ENCODE measurements at places on chromosomes 6 and 20. TPM values are rescaled to one million over a fixed set of nuclear protein-coding genes. Genes with fewer than 3 reads are reported as not detected.

Gene GTSF1L
- total RNA-seq: 1.7 TPM

DNA sequence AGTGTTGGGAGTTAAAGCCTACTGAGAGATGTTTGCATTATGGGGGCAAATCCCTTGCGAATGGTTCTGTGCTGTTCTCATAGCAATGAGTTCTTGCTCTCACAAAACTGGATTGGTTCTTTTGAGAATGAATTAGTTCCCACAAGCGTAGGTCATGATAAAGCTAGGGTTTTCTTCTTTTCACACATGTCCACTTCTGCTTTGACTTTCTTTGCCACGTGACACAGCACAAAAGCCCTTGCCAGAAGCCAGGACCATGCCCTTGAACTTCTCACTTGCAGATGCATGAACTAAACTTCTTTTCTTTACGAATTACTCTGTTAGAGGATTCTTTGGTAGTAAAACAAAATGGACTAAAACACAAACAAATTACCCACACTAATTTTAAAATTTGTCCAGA, 922.8 kb downstream of the EPHA7 start:
- H3K27me3 ChIP-seq: no peaks in the 10 kb centered on the region
- H3K27ac ChIP-seq: no peak overlapping the region
- no peaks in the 10 kb centered on the region for H3K4me1 ChIP-seq
- no peaks in the 10 kb centered on the region for H3K36me3 ChIP-seq
- no peak for DNase-seq

- H3K27me3 ChIP-seq: no peaks in the 10 kb centered on the region
- H3K4me3 ChIP-seq: peak within 1 kb of the TSS; percentile 50
- DNase-seq: peak; percentile 66
- H3K4me1 ChIP-seq: no peaks in the 10 kb centered on the region
- no peak within 1 kb of the TSS for H3K27ac ChIP-seq
Observed at GRCh38 chr20:44745598-44746366, at the start of gene KCNK15. Gene KCNK15, plus strand, starts transcription at chr20:44745865. Its CDS starts 46 bp downstream, at chr20:44745911.

Gene ENPP1
- total RNA-seq: not detected

DNA sequence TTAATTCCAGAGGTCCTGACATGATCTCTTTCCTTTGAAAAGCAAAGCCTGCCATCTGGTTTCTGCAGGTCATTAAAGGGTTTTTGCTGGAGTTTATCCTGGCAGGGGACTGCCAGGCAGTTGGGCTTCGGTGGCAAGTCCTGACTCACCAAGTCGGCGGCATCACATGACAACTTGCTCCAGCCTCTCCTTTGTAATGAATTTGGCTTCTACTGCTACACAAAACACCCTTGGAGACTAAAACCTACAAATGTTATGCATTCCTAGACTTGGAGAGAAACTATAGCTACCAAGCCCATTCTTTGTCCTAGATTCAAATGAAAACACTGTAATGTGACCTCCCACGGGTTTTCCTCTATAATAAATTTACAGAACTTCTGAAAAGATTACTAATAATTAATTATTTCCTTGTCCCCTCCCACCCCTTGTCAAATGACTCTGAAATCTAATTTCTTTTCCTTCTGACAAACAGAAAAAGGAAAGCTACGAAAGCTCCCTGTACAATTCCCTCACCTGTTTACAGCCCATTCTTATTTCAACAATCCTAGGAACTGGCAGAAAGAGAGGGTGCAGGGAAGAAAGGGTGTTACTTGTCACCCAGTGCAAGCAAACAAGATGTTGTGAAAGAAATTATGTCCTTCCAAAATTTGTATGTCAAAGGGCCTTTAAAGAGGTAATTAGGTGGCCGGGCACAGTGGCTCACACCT, 62.9 kb downstream of the QRSL1 start:
- H3K36me3 ChIP-seq: no peaks in the 10 kb centered on the region
- H3K4me3 ChIP-seq: no peak overlapping the region
- no peak overlapping the region for H3K27ac ChIP-seq

DNA sequence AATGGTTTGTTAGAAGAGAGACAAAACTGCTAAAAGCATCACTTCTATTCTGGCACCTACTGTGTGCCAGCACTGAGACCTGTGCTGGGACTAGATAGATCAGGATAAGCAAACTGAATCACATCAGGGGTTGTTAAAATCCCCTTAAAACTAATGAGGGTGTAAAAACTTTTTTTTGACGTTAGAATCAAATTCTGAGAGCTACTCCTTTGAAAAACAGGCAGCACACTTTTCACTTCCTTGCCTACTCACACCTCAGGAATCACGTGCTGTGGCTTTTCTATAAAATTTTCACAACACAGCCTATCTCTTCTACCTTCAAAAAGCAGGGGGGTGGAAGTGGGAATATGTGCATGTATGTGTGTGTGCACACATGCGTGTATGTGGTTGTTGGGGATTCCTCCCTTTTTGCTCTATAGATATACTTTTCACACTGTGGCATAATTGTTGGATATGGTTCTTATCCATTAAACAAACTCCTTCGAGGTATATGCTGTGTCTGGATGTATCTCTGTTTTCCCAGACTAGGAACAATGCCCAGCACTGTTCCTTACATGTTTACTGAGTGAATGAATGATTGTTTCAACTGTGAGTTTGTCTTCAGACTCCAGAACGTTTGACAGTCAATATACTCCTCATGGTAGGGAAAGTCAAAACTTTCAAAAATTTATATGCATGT, 105.4 kb downstream of the FYN start:
- peak; percentile 77 for DNase-seq
- peaks cover 89% of the 10 kb centered on the region for H3K4me1 ChIP-seq
- H3K27ac ChIP-seq: peak overlapping the region; percentile 97
- H3K27me3 ChIP-seq: no peaks in the 10 kb centered on the region
- H3K4me3 ChIP-seq: no peak overlapping the region

DNA sequence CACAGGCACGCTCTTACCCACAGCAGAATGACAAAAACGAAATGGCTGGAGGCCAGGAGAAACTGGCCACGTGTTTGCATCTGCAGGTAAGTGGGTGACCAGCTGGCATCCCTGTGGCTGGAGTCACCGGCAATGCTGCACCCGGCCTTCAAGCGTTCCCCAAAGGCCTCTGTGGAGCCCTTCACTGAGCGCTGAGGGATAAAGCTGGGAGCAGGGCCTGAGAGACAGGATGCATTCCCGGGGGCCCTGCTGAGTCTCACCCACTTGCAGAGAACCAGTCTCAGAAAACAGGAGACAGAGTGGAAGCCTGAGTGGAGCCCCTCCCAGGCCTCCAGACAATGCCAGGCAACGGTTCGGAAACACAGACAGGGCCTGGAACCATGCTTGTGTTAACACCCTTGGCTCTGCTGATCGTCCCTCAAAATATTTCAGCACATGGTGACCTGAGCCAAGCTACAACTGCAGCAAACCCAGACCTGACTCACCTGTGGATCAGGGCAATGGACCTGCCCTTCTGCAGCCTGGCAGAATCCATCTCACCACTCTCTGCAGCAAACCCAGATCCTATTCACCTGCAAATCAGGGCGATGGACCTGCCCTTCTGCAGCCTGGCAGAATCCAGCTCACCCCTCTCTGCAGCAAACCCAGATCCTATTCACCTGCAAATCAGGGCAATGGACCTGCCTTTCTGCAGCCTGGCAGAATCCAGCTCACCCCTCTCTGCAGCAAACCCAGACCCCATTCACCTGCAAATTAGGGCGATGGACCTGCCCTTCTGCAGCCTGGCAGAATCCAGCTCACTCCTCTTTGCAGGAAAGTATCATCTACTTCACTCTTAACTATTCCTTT, 39.8 kb downstream of the TBXT start:
- no peak for DNase-seq
- H3K27me3 ChIP-seq: no peaks in the 10 kb centered on the region
- no peak overlapping the region for H3K27ac ChIP-seq
- no peaks in the 10 kb centered on the region for H3K4me1 ChIP-seq
- H3K4me3 ChIP-seq: no peak overlapping the region

Gene SRC
- total RNA-seq: 2.9 TPM

- H3K36me3 ChIP-seq: no peaks in the 10 kb centered on the region
- H3K27ac ChIP-seq: peak overlapping the region; percentile 23
Observed at GRCh38 chr6:142952614-142953013, 7.6 kb upstream of the HIVEP2 start.

GRCh38 chr6:21726676-21727075, 133.1 kb downstream of the SOX4 start:
- H3K27ac ChIP-seq: no peak overlapping the region
- no peak overlapping the region for H3K4me3 ChIP-seq
- H3K4me1 ChIP-seq: no peaks in the 10 kb centered on the region
- no peaks in the 10 kb centered on the region for H3K27me3 ChIP-seq

Gene HDAC2
- total RNA-seq: 57.2 TPM

Gene ZSCAN23
- total RNA-seq: 1.4 TPM

GRCh38 chr6:129683601-129684322, 26.2 kb downstream of the ARHGAP18 start:
- no peaks in the 10 kb centered on the region for H3K27me3 ChIP-seq
- H3K36me3 ChIP-seq: no peaks in the 10 kb centered on the region
- no peak overlapping the region for H3K27ac ChIP-seq
- peak; percentile 34 for DNase-seq
- peaks cover 31% of the 10 kb centered on the region for H3K4me1 ChIP-seq

GRCh38 chr6:152879681-152880080, 103.2 kb downstream of the FBXO5 start:
- H3K4me3 ChIP-seq: no peak overlapping the region
- no peaks in the 10 kb centered on the region for H3K36me3 ChIP-seq
- DNase-seq: no peak
- no peaks in the 10 kb centered on the region for H3K4me1 ChIP-seq

Gene CST2
- not detected for total RNA-seq

DNA sequence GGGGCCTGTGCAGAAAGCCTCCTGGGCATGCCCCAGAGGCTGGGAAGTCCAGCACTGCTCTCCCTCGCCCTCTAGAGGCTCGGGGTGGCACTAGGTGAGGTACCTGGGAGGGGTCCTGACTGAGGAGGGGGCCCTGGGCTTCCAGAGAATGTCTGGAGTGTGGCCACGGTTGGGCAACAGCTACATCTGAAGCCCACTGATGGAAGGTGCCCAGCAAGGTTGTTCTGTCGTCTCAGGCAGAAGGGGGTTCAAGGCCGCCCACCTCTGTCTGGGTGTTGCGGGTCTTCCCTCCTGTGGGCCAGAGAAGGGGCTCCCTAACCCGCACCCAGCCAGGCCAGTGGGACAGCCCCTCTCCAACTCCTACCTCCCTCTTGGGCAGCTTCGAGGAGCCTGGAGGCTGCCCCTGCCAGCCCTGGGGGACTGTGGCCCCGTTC, 11.4 kb upstream of the VEGFA start:
- H3K4me1 ChIP-seq: no peaks in the 10 kb centered on the region
- no peak overlapping the region for H3K27ac ChIP-seq
- no peak for DNase-seq
- no peaks in the 10 kb centered on the region for H3K36me3 ChIP-seq
- no peak overlapping the region for H3K4me3 ChIP-seq
- H3K27me3 ChIP-seq: no peaks in the 10 kb centered on the region

Gene FAM83B
- total RNA-seq: not detected

GRCh38 chr20:20211274-20211987, 156.5 kb upstream of the INSM1 start:
- H3K4me3 ChIP-seq: no peak overlapping the region
- H3K4me1 ChIP-seq: no peaks in the 10 kb centered on the region
- DNase-seq: no peak

DNA sequence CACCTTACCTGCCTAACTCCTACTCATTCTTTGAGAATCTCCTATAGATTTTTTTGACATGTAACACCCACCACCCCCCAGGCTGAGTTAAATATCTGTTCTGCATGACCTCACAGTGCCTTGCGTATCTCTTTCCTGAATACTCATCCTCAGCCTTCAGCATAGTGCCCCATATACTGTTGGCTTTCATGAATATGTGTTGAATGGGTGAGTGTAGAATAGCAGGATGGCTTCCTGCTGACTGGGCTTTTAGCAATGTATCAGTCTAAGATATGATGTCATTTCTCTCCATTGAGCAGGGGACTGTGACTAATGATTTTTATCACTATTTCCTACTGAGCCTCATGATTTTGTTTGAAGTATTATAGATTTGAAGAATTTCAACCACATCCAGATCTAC, 361.6 kb upstream of the MARCKS start:
- no peaks in the 10 kb centered on the region for H3K4me1 ChIP-seq
- H3K36me3 ChIP-seq: no peaks in the 10 kb centered on the region
- H3K27ac ChIP-seq: no peak overlapping the region
- H3K27me3 ChIP-seq: no peaks in the 10 kb centered on the region
- H3K4me3 ChIP-seq: no peak overlapping the region

GRCh38 chr20:15902493-15902892, 670.8 kb downstream of the KIF16B start:
- H3K36me3 ChIP-seq: no peaks in the 10 kb centered on the region
- no peaks in the 10 kb centered on the region for H3K27me3 ChIP-seq
- H3K27ac ChIP-seq: no peak overlapping the region
- no peaks in the 10 kb centered on the region for H3K4me1 ChIP-seq

Gene FKBP1C
- not detected for total RNA-seq

Gene LST1
- 109 TPM for total RNA-seq

- no peak overlapping the region for H3K27ac ChIP-seq
- no peak overlapping the region for H3K4me3 ChIP-seq
- H3K36me3 ChIP-seq: peaks cover 36% of the 10 kb centered on the region
- no peaks in the 10 kb centered on the region for H3K4me1 ChIP-seq
Observed at GRCh38 chr6:87250019-87250418, 72.4 kb upstream of the SMIM8 start.

DNA sequence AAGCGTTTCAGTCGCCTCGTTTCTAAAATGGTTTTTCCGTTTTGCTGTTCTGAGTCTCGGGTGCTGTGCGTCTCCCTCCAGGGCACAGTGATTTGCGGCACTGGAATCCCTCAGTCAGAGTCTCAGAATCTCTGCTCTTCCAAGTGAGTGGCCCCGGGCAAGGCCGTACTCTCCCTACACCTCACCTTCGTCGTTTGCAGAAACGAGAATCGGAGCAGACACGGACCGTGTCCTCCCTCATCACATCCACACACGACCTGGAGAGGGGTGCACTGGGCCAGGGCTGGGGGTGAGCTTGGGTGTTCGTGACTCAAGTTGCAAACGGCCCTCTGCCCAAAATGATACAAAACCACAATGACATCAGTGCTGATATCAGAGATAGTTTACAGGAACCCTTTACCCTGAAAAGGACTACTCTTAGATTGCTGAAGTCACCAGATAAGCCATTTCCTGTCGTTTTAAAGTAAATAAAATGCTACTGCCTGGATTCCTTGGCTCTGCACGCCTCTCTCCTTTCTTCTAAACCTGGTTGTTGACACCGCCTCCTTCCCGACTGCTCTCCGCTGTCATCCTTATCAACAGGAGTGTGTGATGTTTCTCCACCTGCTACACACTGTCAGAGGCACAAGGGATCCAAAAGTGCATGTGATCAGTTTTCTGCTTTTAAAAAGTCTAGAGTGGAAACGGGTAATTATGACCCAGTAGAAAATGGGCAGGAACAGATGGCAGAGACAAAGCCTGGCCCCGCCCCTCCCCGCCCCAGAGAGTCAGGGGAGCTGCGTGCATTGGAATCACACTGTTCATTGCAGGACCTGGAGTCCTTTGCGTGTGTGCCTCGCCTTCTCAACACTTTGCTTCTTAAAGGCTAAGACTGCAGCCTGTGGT, 38.4 kb downstream of the KIF25 start:
- no peaks in the 10 kb centered on the region for H3K36me3 ChIP-seq
- H3K27me3 ChIP-seq: no peaks in the 10 kb centered on the region
- no peak for DNase-seq
- H3K27ac ChIP-seq: no peak overlapping the region
- H3K4me1 ChIP-seq: no peaks in the 10 kb centered on the region

Measured in naive thymus-derived CD4-positive, alpha-beta T cell (primary cell).